Activated CD8-positive, alpha-beta T cell treated with anti-CD3 and anti-CD28 coated beads for 36 hours (primary cell): ENCODE measurements at places on chromosomes 7 and 10.

DNA sequence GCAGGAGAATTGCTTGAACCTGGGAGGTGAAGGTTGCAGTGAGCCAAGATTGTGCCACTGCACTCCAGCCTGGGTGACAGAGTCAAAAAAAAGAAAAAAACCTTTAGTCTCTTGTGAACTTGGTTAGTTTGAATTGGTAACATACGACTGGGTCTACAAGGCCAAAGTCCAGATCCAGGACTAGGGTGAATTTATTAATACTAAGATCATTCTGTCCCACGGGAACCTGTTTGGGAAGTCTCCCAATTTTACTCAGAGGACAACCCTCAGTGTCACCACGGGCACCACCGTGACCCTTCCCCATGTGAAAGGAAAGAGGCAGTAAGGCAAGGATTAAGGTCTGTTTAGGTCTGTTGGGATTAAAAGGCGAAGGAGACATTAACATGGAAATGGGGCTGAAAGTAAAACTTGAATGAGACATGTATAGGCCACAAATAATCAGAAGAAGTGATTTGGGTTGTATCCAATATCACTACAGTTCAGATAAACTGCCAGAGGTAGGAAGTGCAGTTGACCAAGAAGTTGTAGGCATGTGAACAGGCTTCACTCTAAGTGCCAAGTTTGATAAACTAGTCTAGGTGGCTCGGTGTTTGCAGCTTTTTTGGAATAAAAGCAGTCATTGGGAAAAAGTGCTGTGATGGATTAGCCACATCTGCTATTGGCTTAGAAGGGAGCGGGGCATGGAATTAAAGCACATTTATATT is 30.7 kb downstream of the MYOF start:
- no peak for DNase-seq

DNA sequence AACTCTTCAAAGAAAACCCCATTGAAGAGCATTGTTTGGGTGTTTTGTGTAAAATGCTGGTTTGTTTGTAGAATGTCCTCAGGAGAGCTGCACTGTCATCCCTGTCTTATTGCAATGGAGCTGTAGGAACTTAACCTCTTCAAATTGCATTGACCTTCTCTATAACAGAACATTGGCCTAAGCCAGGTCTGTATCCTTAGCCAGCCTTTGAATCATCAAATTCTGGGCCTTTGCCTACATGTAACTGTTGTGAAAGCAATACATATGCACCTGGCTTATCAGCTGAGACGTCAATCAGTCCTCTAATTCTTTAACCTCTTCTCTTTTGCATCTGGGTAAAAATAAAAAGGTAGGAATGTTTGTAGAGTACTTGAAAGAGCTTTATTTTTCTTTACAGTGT is 196.0 kb downstream of the CSTF2T start:
- no peak for DNase-seq

GRCh38 chr10:75932921-75933320 is 501.5 kb downstream of the LRMDA start:
- no peak for DNase-seq

GRCh38 chr7:69457595-69458504 is 140.4 kb upstream of the AUTS2 start:
- no peak for DNase-seq

DNA sequence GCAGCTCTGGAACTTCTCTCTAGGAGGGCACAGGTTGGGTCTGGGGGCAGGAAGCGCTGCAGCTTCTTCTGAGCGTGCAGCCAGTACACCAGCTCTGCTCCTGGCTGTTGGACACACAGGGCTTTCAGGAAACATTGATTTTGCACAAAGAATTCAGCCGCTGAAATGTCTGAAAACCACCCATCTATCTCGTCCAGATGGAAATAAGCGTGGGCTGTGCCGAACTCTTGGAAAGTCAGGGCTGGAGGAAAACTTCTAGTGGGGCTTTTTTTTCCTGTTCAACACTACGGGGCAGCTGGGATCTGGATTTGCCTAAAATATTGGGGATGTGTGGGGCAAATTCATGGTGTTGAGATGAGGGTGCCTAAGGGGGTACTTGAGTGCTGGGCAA is 31.2 kb downstream of the PALD1 start:
- DNase-seq, result no peak

- peak; percentile 29 for DNase-seq
These were observed 100.0 kb downstream of the INPP5A start for GRCh38 chr10:132637477-132638129.

DNA sequence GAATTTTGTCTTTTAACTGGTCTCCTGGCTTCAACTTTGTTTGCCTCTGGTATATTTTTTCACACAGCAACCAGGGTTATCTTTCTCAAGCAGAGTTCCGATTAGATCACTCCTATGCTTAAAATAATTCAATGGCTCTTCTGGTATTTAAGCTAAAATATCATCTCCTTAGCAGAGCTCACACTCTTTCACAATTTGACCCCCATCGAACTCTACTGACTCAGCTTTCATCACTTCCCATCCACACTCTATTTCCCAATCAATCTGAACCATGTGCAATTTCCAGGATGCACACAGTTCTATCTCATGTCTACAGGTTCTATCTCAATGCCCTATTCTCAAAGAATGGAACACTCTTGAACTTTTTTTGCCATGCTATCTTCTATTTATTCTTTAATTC is 809.5 kb downstream of the GRID1 start:
- DNase-seq, result no peak

DNA sequence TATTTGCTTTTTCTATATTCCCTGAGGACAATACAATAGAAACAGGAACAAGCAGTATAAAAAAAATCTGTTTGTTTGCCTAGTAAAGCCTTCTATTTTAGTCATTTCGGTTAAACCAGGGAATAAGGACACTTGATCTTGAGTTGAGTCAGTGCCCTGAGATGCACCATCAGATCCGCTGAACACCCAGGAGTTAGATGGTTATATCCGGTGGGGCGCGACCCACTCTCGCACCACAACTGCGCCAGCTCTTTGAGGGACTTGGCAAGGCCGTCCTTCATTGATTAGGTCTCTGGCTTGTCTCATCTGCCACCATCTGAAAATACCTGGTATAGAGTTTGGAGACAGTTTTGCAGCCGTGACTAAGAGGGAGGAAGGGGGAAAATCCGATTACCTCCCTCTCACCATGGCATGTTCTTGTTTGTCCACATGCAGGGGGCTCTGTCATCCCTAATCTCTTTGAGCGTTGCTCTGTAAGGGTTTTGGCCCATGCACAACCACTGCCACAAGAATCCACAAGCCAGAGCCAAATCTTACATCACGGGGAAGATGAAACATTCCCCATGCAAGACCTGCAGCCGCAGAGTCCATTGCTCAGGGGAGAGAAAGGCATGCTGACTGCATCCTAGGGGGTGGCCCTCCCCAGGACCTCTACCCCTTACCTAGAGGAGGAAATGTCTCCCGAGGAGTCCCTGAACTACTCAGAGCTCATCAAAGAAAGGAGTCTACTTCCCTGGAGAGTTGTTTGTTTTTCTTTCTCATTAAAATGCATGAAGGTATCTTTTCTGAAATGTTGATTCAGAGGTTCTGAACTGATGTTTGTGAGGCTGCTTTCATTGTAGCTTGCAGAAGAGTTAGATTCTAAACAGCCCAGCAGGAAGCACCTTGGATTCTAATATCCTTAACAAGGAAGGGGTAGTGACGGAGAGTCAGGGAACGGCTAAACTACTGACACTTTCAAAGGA is 101.6 kb upstream of the FAM171A1 start:
- no peak for DNase-seq

- DNase-seq, result no peak
These were observed 7.7 kb downstream of the KCNMA1 start for GRCh38 chr10:77629775-77630506.

GRCh38 chr7:25947669-25948516 is 204.1 kb upstream of the NFE2L3 start:
- no peak for DNase-seq

DNA sequence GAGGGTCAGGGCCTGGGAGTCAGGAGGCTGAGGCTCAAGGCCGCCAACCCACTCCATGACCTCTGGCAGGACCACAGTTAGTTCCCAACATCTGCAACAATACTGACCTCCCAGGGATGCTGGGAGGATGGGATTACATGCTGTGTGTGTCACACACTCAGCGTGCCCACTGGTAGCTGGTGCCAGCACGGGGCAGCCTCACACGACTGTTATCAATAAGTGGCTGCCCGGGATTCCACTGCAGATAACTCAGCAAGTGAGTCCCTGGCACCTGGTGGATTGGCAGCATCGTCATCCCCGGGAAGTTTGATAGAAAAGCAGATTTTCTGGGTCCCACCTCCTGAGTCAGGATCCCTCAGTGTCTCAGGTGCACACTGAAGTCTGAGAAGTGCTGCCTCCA is 110.3 kb downstream of the SLIT1 start:
- no peak for DNase-seq
